ENCODE measurements at places on chromosomes 5 and 9. TPM values are rescaled to one million over a fixed set of nuclear protein-coding genes. Genes with fewer than 3 reads are reported as not detected.

NUTM2F gene
- 3.9 TPM for total RNA-seq

GFI1B gene
- total RNA-seq, result 4.3 TPM

IL13 gene
- 25.0 TPM for total RNA-seq

GABRG2 gene
- 2.0 TPM for total RNA-seq

CTXN3 gene
- total RNA-seq, result not detected

GRAMD2B gene
- total RNA-seq, result 23.5 TPM

ZNF883 gene
- total RNA-seq, result 8.9 TPM

GABBR2 gene
- 3.0 TPM for total RNA-seq

LHX6 gene
- total RNA-seq, result 8.8 TPM

RNF180 gene
- 23.1 TPM for total RNA-seq

ZNF658 gene
- total RNA-seq, result 6.4 TPM

MEGF9 gene
- total RNA-seq, result 8.5 TPM

DNA sequence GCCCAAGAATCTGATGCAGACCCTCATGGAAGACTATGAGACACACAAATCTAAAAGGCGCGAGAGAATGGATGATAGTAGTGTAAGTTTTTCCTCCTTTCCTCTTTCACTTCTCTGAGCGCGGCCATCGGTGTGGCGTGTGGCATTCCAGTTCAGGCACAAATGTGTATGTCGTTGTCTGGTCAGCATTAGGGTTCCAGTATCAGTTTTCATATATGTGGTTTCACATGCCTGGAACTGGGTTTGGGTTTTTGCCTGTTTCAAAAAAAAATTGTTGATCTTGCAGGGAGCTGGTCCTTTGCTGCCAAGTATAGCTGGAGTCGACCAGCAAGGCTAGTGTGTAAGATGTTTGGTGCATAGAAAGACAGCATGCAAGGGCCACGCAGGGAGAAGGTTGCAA is 51.5 kb downstream of the C9orf152 start:
- DNase-seq, result no peak
- H3K27ac ChIP-seq, result no peak overlapping the region
- H3K36me3 ChIP-seq, result no peaks in the 10 kb centered on the region
- no peaks in the 10 kb centered on the region for H3K27me3 ChIP-seq
- no peak overlapping the region for H3K4me3 ChIP-seq
- no peaks in the 10 kb centered on the region for H3K4me1 ChIP-seq

- no peak overlapping the region for H3K27ac ChIP-seq
- no peak for DNase-seq
- H3K36me3 ChIP-seq, result no peaks in the 10 kb centered on the region
- no peaks in the 10 kb centered on the region for H3K27me3 ChIP-seq
- peaks cover 13% of the 10 kb centered on the region for H3K4me1 ChIP-seq
Measured at GRCh38 chr5:103472830-103473229, 89.8 kb downstream of the NUDT12 start.

DNA sequence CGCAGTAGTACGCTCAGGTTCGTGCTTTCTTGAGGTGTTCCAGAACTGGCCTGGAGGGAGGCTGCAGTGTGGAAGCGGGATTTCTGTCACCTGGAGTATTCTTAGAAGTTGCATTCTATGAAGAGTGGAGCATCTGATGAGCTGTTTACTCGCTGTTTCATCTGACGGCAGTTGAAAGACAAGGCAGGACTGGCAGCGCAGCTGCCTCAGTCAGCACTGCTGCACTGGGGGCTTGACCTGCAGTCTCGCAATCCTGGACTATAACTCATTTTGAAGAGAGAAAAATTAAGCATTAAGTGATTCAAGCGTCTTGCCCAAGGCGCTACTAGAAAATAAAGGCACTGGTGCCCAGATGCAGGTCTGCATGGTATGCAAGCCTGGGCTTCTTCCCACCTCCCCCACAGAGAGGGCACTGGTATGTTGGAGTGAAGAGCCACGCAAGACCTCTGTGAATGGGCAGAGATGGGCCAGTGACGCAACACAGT is 10.6 kb downstream of the TENT4A start:
- DNase-seq, result no peak
- H3K27me3 ChIP-seq, result no peaks in the 10 kb centered on the region
- H3K27ac ChIP-seq, result no peak overlapping the region
- no peaks in the 10 kb centered on the region for H3K36me3 ChIP-seq

GRCh38 chr9:15755660-15756059 is 202.8 kb downstream of the CCDC171 start:
- no peaks in the 10 kb centered on the region for H3K36me3 ChIP-seq
- no peaks in the 10 kb centered on the region for H3K27me3 ChIP-seq
- no peak overlapping the region for H3K4me3 ChIP-seq
- H3K4me1 ChIP-seq, result no peaks in the 10 kb centered on the region
- no peak for DNase-seq

DNA sequence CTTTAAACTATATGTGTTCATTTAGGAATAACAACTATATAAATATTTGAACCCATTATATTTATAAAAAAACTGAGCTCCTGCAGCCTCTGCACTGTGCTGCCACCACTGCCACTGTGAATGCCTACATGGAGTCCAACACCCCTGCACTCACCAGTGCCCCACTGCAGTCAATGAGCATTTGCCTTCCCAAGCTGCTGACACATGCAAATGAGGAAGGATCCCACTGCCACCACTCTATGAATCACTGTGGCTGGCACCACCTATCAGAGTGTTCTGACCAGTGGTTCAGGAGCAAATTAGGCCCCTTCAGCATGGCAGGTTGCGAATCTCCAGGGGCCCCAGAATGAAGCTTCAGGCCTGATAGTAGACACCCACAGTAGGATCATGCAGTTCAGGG is 9.1 kb downstream of the IFNA5 start:
- H3K27ac ChIP-seq, result no peak overlapping the region
- DNase-seq, result no peak
- no peak overlapping the region for H3K4me3 ChIP-seq
- no peaks in the 10 kb centered on the region for H3K36me3 ChIP-seq

DNA sequence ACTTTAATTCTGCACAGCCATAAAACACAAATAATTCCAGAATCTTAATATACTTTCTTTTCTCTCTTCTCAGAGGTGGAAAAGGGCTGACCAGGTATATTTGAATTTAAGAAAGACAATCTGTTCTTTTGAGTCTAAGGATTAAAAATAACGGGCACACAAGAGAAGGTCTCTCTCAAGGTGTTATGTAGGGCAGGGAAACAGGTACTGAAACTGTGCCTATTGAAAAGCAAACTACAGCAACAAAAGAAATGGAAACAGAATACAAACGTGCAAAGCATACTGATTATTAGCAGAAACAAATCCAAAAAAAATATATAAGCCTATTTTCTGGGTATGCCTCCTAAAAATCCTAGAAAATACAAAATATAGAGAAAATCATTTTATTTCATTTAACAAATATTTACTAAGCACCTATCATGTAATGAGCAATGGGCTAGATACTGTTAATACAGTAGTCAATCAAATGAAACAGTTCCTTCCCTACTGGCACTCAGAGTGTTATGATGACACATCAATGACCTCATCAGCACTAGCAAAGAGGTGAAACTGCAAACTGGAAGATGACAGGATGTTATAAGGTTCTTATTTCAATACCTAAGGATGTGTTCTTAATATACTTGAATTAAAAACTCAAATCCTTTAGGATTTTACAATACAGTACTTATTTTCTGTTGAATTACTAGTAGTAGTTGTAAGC is 87.7 kb downstream of the AUH start:
- H3K4me1 ChIP-seq, result no peaks in the 10 kb centered on the region
- H3K36me3 ChIP-seq, result no peaks in the 10 kb centered on the region
- H3K27ac ChIP-seq, result no peak overlapping the region
- H3K4me3 ChIP-seq, result no peak overlapping the region
- DNase-seq, result no peak
- H3K27me3 ChIP-seq, result no peaks in the 10 kb centered on the region

DNA sequence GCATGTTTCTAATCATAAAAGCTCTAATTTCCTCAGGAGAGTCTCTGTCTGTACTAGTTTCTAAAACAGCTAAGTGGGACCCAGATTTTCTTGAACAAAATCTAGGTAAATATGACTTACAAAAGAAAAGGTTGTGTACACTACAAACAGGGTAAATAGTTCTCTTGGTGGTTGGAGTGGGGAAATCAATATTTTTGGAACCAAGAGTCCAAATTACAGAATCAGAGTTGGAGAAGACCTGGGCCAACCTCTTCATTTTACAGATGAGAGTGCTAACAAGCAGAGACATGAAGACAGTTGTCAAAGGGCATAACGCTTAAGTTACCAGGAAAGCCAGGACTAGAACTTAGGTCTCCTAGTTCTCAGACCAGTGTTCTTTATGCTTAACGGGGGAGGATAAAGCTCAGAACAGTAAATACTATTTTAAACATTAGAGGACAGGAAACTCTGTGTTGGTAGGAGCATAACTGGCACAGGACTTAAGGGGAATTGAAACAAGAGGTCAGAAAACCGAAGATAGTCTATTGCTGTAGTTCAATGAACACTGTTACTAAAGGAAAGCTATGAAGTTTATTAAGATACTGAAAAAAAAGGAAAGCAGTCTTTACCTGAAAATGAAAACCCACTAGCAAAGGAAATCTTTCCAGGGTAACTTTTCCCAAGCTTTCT is 9.3 kb upstream of the GOLGA1 start:
- no peak overlapping the region for H3K4me3 ChIP-seq
- no peaks in the 10 kb centered on the region for H3K36me3 ChIP-seq
- DNase-seq, result no peak
- H3K27me3 ChIP-seq, result no peaks in the 10 kb centered on the region
- H3K4me1 ChIP-seq, result no peaks in the 10 kb centered on the region

DNA sequence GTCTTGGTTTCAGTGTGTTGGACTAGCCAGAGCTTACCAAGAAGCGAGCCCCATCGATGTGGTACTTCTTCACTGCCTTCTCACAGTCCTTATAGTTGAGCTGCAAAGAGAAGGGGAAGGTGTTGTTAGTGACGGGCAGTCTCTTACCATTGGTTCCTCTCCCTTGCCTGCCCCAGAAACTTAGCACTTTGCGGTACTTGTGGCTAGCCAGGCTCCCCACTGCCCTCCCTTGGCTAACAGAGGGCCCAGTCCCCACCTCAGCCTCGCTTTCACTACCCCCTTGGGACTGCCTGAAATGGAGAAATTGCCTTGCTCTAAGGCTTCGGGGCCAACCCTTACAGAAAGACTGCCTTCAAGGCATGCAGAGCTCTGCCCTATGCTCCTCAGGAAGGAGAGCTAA is 4.3 kb downstream of the LCP2 start:
- H3K27ac ChIP-seq, result no peak overlapping the region
- no peak for DNase-seq
- H3K27me3 ChIP-seq, result no peaks in the 10 kb centered on the region
- H3K36me3 ChIP-seq, result no peaks in the 10 kb centered on the region
- H3K4me3 ChIP-seq, result no peak overlapping the region

DNA sequence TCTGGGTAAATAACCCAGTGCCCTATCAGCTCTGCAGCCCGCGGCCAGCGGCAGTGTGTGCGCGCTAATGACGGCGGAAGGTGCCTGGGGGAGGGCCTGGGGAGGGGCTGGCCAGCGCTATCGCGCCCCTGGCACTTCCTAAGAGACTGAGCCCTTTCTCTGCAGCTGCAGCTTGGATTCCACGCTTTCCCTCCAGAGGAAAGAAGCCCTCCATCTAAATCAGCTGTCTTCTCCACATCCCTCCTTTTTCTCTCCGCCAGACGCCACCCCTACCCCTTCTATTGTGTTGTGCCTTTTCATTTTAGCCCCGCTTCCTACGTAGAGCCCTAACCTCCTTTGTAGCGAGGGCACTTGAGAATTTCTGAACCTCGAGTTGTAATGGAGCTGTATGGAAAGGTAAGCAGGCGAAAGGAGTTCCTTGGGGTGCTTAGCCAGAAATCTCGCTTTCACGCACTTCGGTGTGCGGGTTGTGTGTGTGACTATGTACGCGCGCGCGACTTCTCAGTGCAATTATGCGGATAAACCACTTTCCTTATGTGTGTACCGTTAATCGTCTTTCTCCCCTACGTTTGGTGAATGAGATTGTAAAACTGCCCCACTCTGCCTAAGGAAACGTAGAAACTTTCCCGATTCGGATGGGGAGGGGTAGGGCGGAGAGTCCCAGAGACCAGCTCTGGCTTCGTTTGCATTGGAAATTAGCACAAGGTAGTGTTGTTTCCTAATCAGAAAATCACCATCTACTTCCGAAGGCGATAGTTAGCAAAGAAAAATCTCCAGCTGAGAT is 664 bp upstream of the RAB3C start:
- H3K4me1 ChIP-seq, result peaks cover 6% of the 10 kb centered on the region
- peak; percentile 26 for DNase-seq
- H3K27me3 ChIP-seq, result no peaks in the 10 kb centered on the region
- peak overlapping the region; percentile 63 for H3K4me3 ChIP-seq
- H3K27ac ChIP-seq, result no peak overlapping the region

- no peaks in the 10 kb centered on the region for H3K36me3 ChIP-seq
- peaks cover 70% of the 10 kb centered on the region for H3K4me1 ChIP-seq
- H3K4me3 ChIP-seq, result no peak overlapping the region
- DNase-seq, result no peak
- H3K27ac ChIP-seq, result no peak overlapping the region
Measured at GRCh38 chr9:134367791-134368490, 41.7 kb downstream of the RXRA start.

GRCh38 chr5:178234750-178235587 is 2.4 kb upstream of the PHYKPL start:
- H3K27me3 ChIP-seq, result no peaks in the 10 kb centered on the region
- DNase-seq, result peak; percentile 83
- no peaks in the 10 kb centered on the region for H3K36me3 ChIP-seq

GRCh38 chr5:102715082-102715807 is 39.9 kb upstream of the PAM start:
- no peaks in the 10 kb centered on the region for H3K4me1 ChIP-seq
- H3K27me3 ChIP-seq, result no peaks in the 10 kb centered on the region
- no peak overlapping the region for H3K27ac ChIP-seq
- DNase-seq, result no peak
- no peaks in the 10 kb centered on the region for H3K36me3 ChIP-seq

GRCh38 chr9:134569626-134570025 is 72.0 kb upstream of the COL5A1 start:
- no peaks in the 10 kb centered on the region for H3K27me3 ChIP-seq
- peak; percentile 8 for DNase-seq
- H3K27ac ChIP-seq, result no peak overlapping the region
- H3K4me1 ChIP-seq, result no peaks in the 10 kb centered on the region
- no peaks in the 10 kb centered on the region for H3K36me3 ChIP-seq

GRCh38 chr5:2754581-2755075 is 3.2 kb upstream of the IRX2 start:
- H3K36me3 ChIP-seq, result no peaks in the 10 kb centered on the region
- H3K27me3 ChIP-seq, result no peaks in the 10 kb centered on the region
- H3K27ac ChIP-seq, result no peak overlapping the region
- no peak for DNase-seq
- H3K4me3 ChIP-seq, result peak overlapping the region; percentile 29

Data from testis (tissue), 5 donors.